ENCODE measurements at places on chromosomes 1 and 21. TPM values are rescaled to one million over a fixed set of nuclear protein-coding genes. Genes with fewer than 3 reads are reported as not detected.

The KRTAP19-1 gene
- not detected for total RNA-seq

The EPHB2 gene
- not detected for total RNA-seq

The CD1D gene
- total RNA-seq: not detected

The EFNA3 gene
- 2.3 TPM for total RNA-seq

The OR2G6 gene
- total RNA-seq: not detected
